Camera-type eye (tissue), 1 donor: ENCODE measurements at places on chromosomes 1 and 21. TPM values are rescaled to one million over a fixed set of nuclear protein-coding genes. Genes with fewer than 3 reads are reported as not detected.

Gene OLFML2B
- 52.4 TPM for total RNA-seq

Gene TMCO4
- 5.9 TPM for total RNA-seq

Gene NHLH2
- 18.4 TPM for total RNA-seq

Gene MYOG
- total RNA-seq = 19.8 TPM

Gene C1orf226
- 12.4 TPM for total RNA-seq

Gene OR2T33
- total RNA-seq = not detected

Gene LIPI
- total RNA-seq = not detected

Gene URB1
- total RNA-seq = 17.9 TPM

Gene SPATA45
- not detected for total RNA-seq

Gene AGPAT3
- 74.8 TPM for total RNA-seq

Gene ADORA3
- total RNA-seq = 1.2 TPM

Gene PRMT6
- total RNA-seq = 29.9 TPM

Gene MANEAL
- total RNA-seq = 15.3 TPM

Gene HEYL
- total RNA-seq = 16.3 TPM

Gene SLC16A4
- 13.6 TPM for total RNA-seq

Gene MSH4
- total RNA-seq = 0.77 TPM

Gene PADI3
- 0.11 TPM for total RNA-seq

Gene CSRP1
- 185 TPM for total RNA-seq

Gene SLC1A7
- total RNA-seq = 148 TPM

Gene ABCG1
- 57.7 TPM for total RNA-seq

Gene MARK1
- total RNA-seq = 25.6 TPM

Gene ELF3
- 59.8 TPM for total RNA-seq

Gene GJA8
- 40.3 TPM for total RNA-seq
